ENCODE measurements at places on chromosomes 16 and 17.

DNA sequence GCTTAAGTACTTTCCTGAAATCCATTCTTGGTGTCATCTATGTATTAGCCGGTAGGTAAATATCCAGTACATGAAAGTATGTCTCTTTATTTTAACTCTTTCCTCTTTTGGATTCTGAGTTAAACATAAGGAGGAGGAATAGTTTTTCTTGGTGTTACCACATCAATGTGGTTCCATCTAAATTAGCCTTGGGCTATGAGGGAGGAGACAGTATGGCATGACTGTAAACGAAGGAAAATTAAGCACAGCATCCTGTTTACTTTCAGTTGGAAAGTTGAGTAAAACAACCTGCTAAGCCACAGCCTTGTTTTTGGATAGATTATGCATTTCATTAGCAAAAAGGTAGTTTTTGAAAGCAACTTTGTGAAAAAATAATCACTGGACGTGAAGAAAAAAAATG, 693.0 kb upstream of the SOX9 start:
- no peak for DNase-seq

GRCh38 chr16:57379579-57379978, 7.3 kb downstream of the CX3CL1 start:
- DNase-seq, result no peak

DNA sequence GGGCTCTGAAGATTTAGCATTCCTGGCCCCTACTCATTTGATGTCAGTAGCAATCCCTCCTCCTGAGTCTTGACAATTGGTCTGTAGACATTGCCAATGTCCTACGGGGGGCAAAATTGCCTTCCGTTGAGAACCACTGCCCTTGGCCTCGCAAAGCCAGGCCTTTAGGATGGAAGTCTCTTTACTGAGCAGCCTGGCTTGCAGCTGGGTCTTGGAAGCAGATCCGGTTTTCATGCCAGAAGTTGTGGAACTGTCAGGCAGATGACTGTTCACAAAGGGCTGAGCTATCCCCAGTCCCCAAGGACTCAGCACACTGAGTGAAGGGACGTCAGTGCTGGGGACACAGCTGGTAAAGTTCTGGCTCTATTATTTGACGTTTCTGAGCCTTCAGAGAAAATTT, 83.2 kb downstream of the WSCD1 start:
- no peak for DNase-seq

GRCh38 chr16:79703066-79703465, 102.5 kb upstream of the MAF start:
- no peak for DNase-seq

- no peak for DNase-seq
Measured at GRCh38 chr17:2064520-2064971, 9.6 kb downstream of the HIC1 start.

DNA sequence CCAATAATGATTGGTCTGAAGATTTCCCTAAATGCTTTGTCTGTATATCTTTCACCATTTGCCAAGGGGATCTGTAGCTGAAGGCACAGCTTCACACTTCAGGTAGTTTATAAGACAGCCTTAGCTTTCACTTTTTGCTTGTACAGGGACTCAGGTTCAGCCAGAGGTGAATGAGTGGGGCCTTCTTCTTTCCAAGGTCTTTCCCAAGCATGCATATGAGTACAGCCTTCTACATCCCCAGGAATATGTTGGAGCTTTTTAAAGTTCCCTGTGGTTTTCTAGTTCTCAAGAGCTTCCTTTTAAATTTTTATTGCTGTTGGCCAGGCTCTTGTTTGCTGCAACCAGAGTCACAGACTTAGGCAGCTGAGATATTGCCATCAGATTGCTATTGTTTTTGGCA, 17.9 kb upstream of the SPDYE4 start:
- DNase-seq, result no peak

DNA sequence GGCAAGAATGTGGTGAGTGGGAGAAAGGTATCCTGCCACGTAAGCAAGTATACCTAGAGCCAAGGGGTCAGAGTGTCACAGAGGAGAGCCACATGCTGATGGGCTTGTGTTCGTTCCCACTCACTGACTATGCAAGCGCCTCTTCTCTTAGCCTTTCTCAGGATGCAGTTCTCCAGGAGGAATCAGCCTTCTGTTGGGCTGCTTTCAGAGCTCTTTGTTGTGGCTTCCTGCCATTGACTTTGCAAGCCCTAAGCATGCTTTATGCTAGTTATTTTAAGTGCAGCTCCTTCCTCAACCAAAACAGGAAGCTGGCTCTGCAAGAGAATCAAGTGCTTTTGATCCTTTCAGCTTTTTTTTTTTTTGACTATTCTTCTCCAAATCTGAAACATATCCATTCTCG, 66.6 kb downstream of the SIAH1 start:
- no peak for DNase-seq

GRCh38 chr17:35977509-35977908, 3.8 kb downstream of the CCL16 start:
- no peak for DNase-seq

GRCh38 chr16:3595110-3595486, 16.3 kb downstream of the SLX4 start:
- DNase-seq, result no peak

DNA sequence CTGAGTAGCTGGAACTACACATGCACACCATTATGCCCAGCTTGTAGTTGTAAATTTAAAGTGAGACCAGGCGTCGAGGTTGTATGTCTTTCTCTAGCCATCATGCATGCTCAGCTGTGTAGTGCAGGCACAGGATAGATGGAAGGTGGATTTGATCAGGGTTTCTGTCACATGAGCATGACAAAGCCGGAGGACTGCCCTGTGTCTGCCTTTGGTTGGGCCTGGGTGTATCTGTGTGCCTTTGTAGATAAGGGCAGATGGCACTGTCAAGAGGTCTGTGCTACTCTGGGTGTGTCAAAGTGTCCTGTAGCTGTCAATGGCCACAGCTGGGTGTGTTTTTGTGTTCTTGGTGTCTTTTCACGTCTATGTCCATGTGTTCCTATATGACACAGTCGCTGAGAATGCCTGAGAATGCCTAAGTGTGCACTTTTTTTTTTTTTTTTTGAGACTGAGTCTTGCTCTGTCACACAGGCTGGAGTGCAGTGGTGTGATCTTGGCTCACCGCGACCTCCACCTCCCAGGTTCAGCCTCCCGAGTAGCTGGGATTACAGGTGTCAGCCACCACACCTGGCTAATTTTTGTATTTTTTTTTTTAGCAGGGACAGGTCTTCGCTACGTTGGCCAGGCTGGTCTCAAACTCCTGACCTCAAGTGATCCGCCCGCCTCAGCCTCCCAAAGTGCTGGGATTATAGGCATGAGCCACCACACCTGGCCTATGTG, 4.1 kb upstream of the NAGS start:
- DNase-seq, result no peak

DNA sequence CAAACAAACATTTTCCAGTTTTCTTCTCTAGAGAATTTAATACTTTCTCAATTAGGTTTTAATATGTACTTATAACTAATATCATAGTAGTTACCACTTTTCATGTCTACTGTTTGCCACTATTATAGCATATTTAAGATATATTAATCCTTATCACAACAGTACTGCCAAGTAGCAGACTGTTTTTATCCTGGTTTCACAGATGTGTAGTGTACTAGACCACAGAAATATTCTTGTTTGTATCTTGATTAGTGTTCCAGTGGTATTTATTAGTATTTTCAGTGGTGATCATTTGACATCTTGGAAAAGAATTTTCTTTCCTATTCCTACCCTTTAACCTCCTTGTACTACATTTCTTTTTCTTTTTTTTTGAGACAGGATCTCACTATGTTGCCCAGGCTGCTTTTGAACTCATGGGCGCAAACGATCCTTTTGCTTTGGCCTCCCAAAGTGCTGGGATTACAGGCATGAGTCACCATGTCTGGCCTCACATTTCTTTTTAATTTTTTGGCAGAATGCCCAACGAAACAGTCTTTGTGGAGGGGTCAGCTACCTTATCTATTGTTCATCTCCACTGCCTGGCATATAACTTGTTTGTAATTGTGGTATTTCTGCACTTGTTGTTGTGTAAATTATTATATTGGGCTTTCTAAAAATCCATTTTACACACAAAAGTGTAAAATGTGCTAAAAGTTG, 27.2 kb downstream of the MAP2K4 start:
- DNase-seq, result no peak

DNA sequence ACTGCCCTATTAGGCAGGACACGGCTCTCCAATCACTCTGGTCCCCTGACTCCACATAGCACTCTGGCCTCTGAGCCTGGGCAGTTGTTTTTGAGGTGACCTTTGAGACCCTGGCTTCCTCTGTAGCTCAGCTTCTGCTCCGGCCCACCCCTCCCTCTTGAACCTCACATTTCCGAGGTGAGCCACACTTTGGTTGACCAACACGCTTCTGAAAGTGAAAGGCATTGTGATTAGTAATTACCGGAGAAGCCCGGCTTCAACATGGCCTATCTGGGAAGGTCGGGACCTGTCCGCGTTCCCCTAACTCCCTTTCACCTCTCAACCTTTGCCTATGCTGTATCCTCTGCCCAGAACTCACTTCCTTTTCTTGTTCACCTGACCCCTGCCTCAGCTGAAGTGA, 10.3 kb upstream of the ITGAX start:
- DNase-seq, result no peak

DNA sequence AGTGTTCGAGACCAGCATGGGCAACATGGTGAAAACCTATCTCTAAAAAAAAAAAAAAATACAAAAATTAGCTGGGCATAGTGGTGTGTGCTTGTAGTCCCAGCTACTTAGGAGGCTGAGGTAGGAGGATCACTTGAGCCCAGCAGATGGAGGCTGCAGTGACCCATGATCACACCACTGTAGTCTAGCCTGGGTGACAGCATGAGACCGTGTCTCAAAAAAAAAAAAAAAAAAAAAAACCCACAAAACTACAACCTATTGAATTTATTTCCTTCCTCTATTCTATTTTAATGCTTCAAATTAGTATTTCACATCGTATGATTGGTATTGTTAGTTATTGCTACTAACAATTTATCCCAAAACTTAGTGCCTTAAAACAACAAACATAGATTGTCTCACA, 9.4 kb upstream of the NUFIP2 start:
- no peak for DNase-seq

GRCh38 chr16:4140652-4141051, 24.4 kb upstream of the ADCY9 start:
- DNase-seq, result no peak

DNA sequence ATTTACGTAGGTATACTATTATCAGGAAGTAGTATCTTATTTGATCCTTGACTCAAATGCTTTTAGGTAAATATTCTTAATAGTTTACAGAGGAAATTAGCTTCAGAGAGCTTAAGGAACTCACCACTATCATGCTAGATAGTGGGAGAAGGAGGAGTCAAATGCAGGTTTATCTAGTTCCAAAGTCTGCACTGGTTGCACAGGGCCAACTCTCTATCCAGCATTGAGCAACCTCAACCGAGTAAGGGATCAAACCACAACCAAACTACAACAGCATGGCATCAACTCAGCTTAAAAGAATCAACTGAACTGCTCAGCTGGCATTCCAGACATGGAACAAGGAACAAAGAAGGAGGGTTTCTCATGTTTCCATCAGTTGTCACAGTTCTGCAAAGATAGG, 306.0 kb downstream of the MAF start:
- DNase-seq, result no peak

GRCh38 chr17:15967706-15968399, 22.9 kb downstream of the ADORA2B start:
- DNase-seq, result no peak

- DNase-seq, result no peak
Measured at GRCh38 chr17:81891303-81891552, 158 bp downstream of the ALYREF start.

GRCh38 chr16:4879049-4879448, 31.8 kb downstream of the UBN1 start:
- DNase-seq, result no peak

- no peak for DNase-seq
Measured at GRCh38 chr16:30113031-30113710, at the start of gene GDPD3. Gene GDPD3 (minus strand): TSS chr16:30113537. CDS start chr16:30113478, 59 bp downstream.

DNA sequence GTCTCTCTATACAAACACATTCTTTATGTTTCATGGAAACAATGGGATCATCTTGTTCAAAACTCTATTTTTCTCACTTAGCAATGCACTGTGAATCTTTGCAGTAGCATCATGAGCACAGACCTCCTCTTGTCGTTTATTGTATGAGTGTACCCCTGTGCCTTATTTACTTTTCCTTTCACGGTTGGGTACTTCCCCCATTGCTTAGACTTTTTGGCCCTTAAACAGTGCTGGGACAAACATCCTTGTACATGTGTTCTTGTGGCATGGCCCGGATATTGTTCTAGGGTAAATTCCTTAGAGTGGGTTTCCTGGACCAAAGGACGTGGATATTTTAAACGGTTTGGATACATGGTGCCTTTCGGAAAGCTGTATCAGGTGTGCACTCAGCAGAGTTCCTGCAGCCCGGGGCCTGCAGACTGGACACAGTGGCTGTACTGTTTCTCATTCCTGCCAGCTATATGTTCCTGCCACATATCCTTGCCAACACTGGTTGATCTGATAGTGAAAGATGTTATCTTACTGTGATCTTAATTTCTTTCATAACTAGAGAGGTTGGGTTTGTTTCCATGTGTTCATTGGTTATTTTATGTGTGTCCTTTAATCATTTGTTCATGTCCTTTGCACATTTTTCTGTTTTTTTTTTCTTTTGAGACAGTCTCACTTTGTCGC, 111.1 kb downstream of the OR1D5 start:
- no peak for DNase-seq

GRCh38 chr16:85928401-85928820, 29.4 kb downstream of the IRF8 start:
- no peak for DNase-seq

- no peak for DNase-seq
Measured at GRCh38 chr16:15439102-15439501, 4.7 kb downstream of the BMERB1 start.

- DNase-seq, result no peak
Measured at GRCh38 chr17:50957600-50958575, 91.7 kb upstream of the TOB1 start.

All from stimulated activated CD4-positive, alpha-beta T cell treated with anti-CD3 and anti-CD28 coated beads, TNF-alpha, amount 100 ng/mL, for 4 hours (primary cell).